ENCODE measurements at places on chromosomes 5 and 9.
A peak's percentile ranks its signal among the peaks of the same experiment; 100 is the strongest.

DNA sequence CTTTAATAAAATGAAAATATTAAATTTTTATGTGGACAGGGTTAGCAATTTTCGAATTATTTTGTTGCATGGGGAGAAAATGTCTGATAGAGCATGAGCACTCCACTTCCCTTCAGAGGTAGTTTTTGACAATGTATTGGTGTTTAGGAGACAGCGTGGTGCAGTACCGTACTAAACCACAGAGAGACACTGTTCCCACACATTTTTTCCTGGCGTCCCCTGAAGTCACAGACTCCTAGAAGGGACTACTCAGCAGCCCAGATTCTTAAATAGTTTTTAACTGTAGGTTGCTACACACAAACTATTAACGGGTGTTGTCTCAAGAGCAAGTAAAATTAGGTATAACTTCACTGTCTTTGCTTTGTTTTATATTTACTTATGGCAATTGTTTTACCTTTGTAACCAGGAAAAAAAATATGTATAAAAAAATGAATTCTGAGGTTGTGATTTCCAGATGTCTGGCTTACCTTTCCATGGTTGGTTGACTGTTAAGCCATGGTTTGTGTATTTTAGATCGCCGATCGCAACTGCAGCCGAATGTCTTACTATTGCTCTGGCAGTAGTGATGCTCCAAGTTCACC, 171.2 kb downstream of the DOCK8 start:
- peak; percentile 30 for DNase-seq

GRCh38 chr5:172789687-172790495, 18.9 kb upstream of the DUSP1 start:
- DNase-seq = no peak

- no peak for DNase-seq
Observed at GRCh38 chr5:141657937-141658545, 6.8 kb upstream of the FCHSD1 start.

DNA sequence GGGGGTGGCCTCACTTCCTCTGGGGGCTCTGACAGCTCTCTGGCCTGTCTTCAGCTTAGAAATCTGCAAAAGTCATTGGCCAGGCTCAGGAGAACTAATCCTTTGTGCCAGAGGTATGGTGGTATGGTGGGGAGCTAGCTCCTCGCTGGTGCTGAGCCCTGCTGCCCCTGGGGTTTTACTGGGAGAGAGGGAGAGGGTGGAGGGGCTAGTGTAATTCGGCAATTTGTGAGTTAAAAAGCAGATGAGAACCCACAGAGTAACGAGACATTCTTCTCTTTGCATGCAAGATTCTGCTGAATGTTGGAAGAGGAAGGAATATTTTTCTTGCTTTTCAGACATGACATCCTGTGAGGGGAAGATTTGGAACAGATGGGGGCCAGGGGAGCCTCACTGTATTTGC, 65.5 kb upstream of the SPRY4 start:
- no peak for DNase-seq

GRCh38 chr5:151810449-151810848, 38.7 kb downstream of the G3BP1 start:
- no peak for DNase-seq

- DNase-seq = no peak
Observed at GRCh38 chr5:156043351-156043750, 283.6 kb upstream of the SGCD start.

Data from BE2C (cell line).